ENCODE measurements at places on chromosomes 6 and 20. TPM values are rescaled to one million over a fixed set of nuclear protein-coding genes. Genes with fewer than 3 reads are reported as not detected.

The GINM1 gene
- 32.7 TPM for total RNA-seq

The PHIP gene
- 32.3 TPM for total RNA-seq

The TRMT6 gene
- total RNA-seq, result 10.4 TPM

The ZC3H12D gene
- 50.0 TPM for total RNA-seq

The EYS gene
- not detected for total RNA-seq

The PRICKLE4 gene
- total RNA-seq, result not detected

The PROKR2 gene
- total RNA-seq, result not detected

The LCA5 gene
- not detected for total RNA-seq

The CST4 gene
- total RNA-seq, result not detected

The SLC17A9 gene
- 19.1 TPM for total RNA-seq

The MYB gene
- total RNA-seq, result 4.7 TPM

The KATNA1 gene
- total RNA-seq, result 20.8 TPM

The VTA1 gene
- 20.7 TPM for total RNA-seq

The ADTRP gene
- total RNA-seq, result 4.4 TPM

The AGER gene
- 11.9 TPM for total RNA-seq

The KHDRBS2 gene
- total RNA-seq, result not detected

The CST5 gene
- total RNA-seq, result not detected

The PLN gene
- not detected for total RNA-seq

GRCh38 chr6:84055647-84056046 lies 22.1 kb downstream of the MRAP2 start:
- DNase-seq, result no peak

DNA sequence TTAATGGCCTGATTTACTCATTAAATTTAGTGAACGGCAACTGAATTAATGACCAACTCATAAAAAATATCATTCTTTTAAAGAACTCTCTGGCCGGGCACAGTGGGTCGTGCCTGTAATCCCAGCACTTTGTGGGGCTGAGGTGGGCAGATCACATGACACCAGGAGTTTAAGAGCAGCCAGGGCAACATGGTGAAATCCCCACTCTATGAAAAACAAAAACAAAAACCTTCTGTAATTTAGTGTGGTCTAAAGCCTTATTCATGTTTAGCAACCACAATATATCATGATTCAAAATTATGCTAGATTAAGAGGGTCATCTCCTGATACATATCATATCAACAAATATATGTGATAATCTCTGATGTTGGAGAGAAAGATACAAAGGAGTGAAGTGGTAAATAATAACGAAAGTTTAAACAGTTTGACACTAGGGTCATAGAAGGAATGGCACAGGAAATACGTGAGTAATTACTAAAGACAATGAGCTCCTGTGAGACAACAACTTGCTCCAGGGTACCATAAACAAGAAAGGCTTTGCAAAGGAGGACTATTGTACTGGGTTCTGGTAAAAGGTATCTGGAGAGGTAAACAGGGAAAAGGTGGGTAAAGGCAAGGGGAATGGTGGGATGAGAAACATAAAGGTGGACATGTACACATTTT lies 5.7 kb downstream of the ELOVL4 start:
- no peak for DNase-seq

GRCh38 chr6:16285467-16286150 lies 47.2 kb downstream of the GMPR start:
- no peak for DNase-seq

GRCh38 chr6:18600255-18600654 lies 213.1 kb downstream of the RNF144B start:
- DNase-seq, result no peak

DNA sequence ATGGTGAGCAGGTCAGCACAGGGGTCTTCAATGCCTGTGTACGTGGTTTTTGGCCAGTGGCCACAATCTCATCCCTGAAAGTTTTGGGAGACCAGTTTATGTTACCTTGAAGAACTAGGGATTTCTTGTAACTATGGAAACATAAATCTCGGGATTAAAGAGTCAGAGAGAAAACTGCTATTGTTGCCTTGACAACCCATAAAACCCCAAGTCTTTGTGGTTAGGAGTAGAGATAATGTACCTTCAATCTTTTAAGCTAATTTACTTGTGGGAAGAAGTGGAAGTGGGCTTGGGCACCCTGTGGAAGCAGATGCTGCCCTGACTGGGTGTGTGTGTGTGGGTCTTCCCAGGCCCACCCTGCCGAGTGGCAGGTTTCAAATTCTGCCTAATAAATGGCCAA lies 46.1 kb upstream of the ZNF831 start:
- peak; percentile 59 for DNase-seq

GRCh38 chr6:2900221-2900807 lies 2.8 kb downstream of the SERPINB9 start:
- DNase-seq, result no peak

GRCh38 chr6:130029163-130029562 lies 10.8 kb downstream of the L3MBTL3 start:
- DNase-seq, result no peak

- DNase-seq, result peak; percentile 78
Observed at GRCh38 chr20:63653041-63653973, at the start of gene STMN3. TSS of gene STMN3 (minus strand) at chr20:63653424. CDS start at chr20:63653345, 79 bp downstream.

GRCh38 chr6:32946893-32947292 lies 6.0 kb downstream of the HLA-DMA start:
- no peak for DNase-seq

DNA sequence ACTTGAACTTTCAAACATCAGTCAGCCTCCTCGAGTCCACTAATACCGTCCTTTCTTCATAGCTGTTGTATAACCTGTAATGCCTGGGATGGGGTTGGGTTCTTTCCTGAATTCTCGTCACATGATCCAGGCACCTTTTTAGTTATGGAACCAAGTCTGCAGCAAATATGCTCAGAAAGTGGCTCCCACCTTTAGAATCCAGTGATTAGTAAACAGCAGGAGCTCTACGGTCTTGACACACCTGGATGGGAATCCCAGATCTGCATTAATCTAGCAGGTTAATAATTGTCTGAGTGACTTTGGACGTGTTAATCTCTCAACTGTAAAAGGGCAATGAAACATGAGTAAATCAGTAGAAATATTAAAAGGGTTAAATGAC lies 729 bp upstream of the ZHX3 start:
- peak; percentile 6 for DNase-seq

- peak; percentile 43 for DNase-seq
Observed at GRCh38 chr20:4962241-4962855, 39.0 kb downstream of the SLC23A2 start.

GRCh38 chr6:127366282-127367022 lies 23.0 kb upstream of the ECHDC1 start:
- no peak for DNase-seq

DNA sequence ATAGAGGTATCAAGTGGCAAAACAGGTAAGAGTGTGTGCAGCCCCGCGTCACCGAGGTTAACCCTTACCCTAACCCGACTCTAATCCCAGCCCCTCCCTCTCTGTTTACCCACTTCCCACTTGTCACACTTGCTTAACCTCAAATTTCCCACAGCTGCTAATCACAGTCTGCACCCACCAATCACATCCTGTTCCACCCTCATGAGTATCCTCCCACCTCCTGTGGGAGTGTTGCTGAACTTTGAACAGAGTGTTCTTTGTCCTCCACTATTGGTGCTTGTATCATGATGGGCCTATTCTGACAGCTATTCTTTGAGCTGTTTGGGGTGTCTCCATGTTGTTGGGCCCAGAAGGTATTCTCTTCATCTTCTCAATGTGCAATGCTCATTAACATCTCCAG lies 487.8 kb downstream of the PTPRT start:
- no peak for DNase-seq

DNA sequence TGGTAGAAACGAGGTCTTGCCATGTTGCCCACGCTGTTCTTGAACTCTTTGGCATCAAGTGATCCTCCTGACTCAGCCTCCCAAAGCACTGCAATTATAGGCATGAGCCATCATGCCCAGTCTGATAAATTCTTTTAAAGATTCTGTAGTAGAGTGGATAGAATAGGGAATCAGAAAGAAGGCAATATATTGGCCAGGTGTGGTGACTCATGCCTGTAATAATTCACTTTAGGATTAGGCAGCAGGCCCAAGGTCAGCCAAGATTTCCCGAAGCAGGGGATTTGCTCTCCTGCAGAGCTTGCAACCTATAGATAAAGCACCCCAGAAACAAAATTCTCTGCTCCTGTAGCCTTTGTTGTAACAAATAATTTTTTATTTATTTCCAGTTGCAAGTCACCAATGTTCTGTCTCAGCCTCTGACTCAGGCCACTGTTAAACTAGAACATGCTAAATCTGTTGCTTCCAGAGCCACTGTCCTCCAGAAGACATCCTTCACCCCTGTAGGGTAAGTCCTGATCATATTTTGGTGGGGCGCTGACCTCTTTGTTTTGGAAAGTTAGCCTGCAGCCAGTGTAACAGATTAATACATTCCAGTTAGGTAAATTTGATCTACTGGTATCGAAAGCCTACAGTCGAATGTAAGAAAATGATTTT lies 30.4 kb upstream of the MROH8 start:
- no peak for DNase-seq

- no peak for DNase-seq
Observed at GRCh38 chr6:134314006-134314821, 3.7 kb downstream of the SGK1 start.

DNA sequence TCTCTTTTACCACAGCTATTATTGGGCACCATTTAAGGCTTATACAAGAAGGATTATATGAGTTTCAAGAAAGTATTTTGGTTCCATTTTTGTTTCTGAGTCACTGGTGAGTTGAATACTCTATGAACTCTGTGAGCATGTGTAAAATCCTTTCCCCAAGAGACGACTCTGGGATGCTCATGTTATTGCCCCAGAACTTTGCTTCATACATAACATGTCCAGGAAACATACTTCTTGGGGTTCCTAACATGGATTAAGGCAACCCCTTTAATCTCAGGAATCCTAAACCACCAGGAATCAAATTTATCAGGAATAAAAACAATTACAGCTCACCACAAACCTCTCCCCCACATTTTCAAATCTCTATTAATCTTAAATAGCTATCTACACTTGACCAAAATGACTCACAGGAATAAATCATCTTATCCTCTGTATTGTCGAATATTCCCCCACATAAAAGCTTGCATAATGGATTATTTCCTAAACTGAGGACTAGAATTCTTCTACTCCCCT lies 117.5 kb upstream of the COL21A1 start:
- DNase-seq, result no peak

DNA sequence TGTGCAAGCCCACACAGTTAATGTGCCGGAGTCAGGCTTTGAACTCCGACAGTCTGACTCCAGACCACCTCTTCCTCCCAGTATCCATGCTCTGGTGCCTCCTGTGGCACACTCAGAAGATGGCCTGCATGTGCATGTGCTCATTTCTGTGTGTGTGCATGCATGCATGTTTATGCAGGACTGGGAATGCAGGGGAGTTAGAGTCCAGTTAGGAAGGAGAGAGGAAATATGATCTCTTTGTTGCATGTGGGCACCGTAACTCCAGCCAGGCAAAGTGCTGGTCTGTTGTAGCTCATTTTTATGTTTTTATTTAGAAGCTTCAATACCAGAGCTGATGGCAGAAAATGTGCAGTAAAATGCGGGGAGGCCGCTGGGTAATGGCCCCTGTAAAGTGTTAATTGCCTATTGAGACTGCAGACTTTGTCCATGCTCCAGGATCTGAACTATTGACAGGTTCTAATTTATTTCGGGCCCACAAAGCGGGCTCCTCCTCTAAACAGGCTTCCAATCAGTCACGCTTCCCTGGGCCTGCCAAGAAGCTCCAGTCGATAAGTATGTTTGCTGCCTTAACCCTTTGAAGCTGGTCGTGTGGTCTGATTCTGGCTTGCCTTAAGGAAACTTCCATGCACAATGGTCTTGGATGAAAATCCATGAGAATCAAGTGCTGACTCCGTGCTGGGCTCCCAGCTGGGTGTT lies 248.3 kb downstream of the DHX35 start:
- DNase-seq, result no peak

DNA sequence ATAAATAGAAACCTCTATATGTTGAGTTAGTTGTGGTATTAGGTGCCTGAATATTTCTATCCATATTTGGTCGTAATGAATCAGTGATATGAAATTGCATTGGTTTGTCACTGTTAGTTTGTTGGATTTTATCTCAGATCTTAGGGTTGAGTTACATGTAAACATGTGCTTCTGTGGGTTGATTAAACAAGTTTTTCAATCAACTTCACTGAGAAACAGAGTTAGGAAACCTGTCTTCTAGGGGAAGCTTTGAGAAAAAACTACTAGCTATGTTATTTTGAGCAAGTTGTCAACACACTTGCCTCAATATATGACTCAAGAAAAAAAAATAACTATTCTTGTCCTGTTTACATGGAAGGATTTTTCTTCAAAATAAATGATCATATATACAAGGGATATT lies 14.8 kb upstream of the ADGB start:
- DNase-seq, result no peak

DNA sequence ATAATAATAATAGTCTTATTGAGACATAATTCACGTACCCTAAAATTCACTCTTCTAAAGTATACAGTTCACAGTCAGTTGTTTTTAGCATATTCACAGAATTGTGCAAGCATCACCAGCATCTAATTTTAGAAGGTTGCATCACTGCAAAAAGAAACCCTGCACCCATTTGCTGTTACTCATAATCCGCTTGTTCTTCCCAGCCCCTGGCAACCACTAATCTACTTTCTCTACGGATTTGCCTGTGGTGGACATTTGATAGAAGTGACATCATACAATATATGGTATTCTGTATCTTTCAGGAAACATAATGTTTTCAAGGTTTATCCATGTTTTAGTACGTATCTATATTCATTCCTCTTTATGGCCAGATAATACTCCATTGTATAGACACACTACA lies 41.5 kb upstream of the FAM184A start:
- no peak for DNase-seq

GRCh38 chr20:48921883-48922820 lies 641 bp downstream of the ARFGEF2 start:
- DNase-seq, result no peak

DNA sequence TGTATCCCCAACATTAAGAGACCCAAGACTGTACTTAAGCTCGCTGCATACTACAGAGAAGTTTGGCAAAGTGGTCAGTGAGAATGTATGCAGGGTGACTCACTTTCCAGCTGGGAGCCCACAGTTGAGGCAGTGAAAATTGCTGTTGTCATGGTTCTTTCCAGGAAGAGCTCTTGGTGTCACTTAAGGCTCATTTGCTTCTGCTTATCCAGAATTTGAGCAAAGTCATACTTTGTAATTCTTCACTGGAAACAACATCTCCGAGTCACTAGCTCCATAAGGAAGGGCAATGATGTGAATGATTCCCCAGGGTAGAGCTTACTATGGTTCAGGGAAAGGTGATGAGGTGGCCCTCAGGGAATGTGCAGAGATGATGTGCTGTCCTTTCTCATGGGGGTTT lies 65.4 kb upstream of the FBXL4 start:
- no peak for DNase-seq

All from CD8-positive, alpha-beta T cell (primary cell).